ENCODE measurements at places on chromosomes 3 and 15.

DNA sequence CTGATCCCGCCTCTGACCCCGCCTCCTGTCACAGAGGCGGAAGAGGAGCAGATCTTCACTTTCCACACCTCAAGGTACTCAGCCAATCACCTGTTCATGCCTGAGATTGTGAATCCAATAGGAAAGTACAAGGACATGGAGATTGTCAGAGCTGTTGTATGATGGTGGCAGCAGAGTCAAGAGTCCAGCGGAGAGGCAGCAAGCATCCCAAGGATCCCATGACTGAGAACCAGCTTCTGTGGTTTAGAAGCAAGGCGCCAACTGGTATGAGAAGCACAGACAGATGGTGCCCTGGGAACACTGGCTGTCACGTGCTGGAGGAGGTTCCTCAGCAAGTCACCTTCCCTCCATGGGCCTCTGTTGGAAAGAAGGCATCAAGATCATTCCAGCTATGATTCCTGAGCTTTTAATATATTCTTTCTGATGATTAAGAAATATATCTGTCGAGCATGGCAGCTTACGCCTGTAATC lies 93.9 kb downstream of the CPN2 start:
- no peak for DNase-seq

GRCh38 chr3:41974223-41974622 lies 12.3 kb upstream of the ULK4 start:
- DNase-seq, result no peak

DNA sequence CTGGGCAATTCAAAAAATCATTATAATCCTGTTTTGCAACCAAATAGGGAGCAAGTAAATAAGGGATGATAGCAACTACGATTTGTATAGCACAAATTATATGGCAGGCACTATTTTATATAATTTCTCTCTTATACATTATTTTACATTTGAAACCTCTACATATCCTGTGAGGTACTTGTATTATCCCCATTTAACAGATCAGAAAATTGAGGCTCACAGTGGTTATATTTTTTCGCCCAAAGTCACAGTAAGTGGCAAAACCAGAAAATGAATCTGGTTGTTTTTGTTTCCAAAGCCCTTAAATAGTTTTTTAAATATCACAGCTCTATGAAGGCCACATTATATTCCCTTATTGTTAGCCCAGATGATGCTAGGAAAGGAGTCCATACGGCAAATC lies 74.3 kb downstream of the MLH1 start:
- DNase-seq, result no peak

DNA sequence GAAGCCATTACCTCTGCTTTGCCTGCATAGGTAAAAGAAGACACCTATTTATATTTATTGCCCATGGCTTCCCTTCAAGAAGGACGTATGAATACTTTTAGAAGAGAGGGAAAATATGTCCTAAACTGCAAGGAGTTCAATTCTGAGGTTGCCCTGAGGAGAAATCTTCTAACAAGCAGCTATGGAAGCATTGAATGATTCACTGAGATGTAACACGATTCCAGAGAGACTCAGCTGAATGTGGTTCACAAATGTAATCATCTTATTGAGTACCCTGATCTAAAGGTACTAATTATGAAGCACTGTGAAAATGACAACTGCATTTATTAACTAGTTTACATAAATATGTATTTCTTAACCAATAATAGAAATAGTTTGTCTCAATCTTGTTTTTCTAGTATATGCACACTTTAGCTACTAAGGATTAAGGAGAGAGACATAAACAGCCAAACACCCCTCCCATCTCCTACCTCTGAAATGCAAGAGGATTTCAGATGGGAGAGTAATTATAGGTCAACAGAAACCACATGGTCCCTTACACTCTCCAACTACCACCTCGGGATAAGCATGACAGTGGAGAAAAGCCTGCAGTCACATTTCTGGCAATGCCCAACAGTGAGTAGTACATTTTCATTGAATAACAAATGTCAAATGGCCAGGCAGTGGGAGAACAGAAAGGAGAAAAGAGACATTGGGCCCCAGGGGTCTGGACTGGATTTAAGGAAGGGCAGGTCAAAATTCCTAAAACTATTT lies 506.2 kb upstream of the IL12A start:
- DNase-seq, result no peak

DNA sequence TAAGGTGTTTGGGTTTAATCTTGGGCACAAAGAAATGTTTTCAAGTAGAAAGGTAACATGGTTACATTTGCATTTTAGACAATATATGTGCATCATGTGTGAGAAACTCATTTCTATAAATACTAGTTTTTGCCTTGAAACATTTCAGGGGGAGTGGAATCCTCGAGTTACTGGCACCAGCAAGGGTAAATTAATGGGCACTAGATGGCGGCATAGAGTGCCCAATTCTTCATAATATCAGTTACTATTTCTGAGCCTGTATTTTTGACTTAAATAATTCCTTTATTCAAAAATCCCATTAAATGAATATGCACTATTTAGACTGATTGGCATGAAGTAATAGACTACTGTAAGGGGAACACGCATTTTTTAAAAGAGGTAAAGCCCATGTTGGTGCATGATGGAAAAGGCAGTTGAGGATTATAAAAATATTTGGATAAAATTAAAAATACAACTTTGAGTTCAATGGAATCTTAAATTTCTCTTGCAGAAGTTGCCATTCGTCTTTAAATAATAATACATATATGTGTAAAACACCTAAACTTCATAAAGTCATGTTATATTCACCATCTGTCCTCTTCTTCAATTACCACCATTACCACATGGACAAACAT lies 106.3 kb downstream of the ZBTB20 start:
- peak; percentile 39 for DNase-seq

GRCh38 chr3:62832553-62832952 lies 42.7 kb downstream of the CADPS start:
- DNase-seq, result no peak

DNA sequence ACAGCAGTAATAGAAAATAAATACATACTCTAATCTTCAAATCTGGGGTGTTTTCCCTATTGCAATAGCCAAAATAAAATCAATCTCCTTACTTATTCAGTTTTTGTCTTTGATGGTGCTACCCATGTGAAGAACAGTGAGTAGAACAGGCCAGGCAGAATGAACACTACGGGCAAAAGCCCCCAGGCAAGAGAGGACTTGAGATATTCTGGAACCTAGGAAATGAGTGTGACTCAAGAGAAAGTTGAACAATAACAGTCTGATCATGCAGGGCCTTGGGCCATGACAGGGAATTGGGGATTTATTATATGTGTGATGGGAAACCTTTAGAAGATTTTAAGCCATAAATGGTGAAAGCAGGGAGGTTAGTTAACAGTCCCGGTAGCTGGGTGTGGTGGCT lies 14.0 kb upstream of the DUT start:
- DNase-seq, result no peak

- no peak for DNase-seq
These were observed 107.8 kb downstream of the PTPRG start for GRCh38 chr3:61669203-61669602.

DNA sequence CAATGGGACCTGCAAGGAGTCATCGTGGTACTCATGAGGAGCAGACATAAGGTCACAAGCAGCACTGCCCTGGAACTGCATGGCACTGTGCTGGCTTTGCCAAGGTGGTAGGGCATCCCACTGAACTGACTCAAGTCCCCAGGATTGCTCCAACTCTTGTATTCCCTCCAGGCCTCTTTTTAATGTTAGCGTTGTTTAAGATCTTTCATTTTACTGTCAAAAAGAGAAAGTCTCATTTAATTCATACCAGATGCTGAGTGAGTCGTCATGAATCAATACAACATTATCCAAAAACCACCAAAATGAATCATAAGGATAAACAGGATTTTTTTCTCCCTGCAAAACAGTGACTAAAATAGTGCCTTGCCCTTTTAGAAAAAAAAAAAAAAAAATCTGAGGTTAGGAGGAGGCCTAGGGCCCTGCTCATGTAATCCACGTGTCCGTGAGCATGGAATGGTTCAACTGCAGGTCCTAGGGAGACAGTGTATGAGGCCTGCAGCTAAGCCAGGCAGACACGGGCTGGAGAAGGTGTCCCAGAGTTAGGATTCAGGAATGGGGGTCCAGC lies 36.7 kb upstream of the BLM start:
- no peak for DNase-seq

GRCh38 chr3:127417709-127418559 lies 130.1 kb upstream of the PRR20G start:
- DNase-seq, result no peak

GRCh38 chr3:176807938-176808337 lies 389.3 kb downstream of the TBL1XR1 start:
- no peak for DNase-seq

- no peak for DNase-seq
These were observed 56.1 kb upstream of the GALNT15 start for GRCh38 chr3:16118396-16118795.

DNA sequence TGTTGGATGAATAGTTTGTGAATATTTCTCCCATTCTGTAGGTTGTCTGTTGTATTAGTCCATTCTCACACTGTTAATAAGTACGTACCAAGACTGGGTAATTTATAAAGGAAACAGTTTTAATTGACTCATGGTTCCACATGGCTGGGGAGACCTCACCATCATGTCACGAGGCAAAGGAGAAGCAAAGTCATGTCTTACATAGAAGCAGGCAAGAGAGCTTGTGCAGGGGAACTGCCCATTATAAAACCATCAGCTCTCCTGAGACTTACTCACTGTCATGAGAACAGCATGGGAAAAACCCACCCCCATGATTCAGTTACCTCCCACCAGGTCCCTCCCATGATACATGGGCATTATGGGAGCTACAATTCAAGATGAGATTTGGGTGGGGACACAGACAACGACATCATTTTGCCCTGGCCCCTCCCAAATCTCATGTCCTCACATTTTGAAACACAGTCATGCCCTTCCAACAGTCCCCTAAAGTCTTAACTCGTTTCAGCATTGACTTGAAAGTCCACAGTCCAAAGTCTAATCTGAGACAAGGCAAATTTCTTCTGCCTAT lies 133.2 kb downstream of the LMLN start:
- DNase-seq, result no peak

DNA sequence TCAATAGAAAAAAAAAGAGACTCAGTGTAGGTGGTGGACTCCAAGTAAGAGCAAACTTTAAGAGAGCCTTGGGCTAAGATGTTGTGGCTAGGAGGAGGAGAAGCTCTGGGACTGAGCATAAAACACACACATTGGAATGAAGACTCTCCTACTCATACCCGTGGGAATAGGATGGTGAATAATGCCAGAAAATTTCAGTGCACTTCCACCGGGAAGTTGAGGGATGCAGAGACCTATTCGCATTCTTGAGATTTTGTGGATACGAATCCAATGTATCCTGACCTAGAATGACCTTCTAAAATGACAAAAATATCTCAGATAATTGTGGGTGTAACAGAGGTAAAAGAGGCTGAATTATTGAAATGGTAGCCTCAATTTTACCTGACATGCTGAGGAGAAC lies 388.7 kb upstream of the SGO1 start:
- DNase-seq, result no peak

DNA sequence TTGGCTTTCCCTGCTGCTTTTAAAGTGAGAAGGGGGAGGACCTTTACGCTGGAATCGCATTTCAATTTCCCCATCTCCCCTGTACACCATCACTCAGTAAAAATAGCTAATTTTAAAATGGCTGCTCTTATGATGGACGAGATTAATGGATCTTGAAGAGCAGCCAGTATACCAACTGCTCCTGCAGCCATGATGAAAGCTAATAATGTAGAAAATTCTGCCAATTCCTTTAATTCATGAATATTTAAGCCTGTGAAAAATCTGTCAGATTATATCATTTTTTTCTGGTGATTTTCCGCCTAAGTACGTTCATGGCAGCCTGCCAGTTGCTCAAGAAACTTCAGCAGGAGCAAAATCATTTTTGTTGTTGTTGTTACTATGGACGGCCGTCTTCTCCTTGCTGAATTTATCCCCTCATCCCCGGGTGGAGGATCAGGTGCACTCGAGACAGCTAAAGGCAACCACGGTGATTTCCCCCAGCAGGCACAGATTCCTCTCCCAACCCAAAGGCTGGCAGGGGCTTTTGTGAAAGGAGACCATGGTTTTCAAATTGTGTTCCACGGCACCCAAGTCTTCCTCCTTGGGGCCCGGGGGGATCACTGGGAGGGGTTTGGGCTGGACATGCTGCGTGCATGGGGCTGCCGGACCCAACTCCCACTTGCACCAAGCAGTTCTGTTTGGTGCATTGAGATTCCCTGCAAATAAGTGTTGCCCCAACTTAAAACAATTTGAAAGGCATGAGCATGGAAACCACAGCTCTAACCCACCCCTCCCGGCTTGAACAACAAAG lies 289.6 kb downstream of the UACA start:
- DNase-seq, result no peak

DNA sequence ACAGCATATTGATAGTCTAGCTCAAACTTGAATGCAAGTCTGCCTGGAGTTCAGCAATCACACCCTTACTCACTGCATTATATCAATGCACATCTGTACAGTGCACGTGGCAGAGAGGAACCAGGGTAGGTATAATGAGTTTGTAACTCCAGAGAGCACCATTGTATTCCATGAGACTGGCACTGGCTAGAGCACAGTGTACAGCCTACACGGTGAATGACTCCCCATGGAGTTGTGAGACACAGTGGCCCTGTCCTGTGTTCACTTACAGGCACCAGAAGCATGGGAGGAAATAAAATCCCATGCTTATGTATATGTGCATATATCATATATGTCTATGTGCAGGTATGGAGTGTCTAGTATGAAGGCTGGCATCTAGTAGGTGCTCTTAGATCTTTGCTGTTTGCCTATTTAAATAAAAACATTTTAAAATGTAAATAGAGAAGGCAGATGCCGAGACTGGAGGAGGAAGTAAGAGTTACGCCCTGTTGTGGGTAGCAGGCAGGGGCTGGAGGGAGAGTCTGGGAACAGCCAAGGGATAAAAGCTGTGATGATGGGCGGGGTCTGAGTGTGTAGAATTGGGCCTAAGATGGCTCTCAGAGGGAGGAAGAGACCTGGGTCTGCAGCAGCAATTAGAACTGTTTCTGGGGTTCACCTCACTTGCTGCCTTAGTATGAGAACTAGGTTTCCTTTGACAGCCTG lies 360.7 kb upstream of the ICE2 start:
- DNase-seq, result no peak

DNA sequence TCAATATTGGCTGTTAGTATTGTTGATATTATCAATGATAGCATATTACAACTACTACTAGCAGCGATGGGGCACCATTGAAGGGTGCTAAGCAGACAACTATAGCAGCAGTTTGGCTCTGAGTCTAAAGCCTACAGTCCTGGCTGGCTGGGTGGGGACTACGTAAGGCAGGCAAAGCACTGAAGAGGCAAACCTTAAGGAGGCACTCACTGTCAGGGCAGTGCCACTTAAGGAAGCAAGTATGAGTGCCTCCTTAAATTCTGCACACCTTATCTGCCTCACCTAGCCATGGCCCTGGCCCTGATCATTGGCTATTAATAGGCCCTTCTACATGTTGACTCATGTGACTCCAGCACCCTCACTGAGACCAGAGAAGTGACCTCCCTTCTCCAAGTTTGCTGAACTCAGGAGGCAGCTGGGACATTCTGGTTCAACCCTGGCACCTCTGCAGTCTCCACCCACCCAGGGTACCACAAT lies 20.6 kb downstream of the CDCP1 start:
- no peak for DNase-seq

Measured in activated CD4-positive, alpha-beta T cell treated with anti-CD3 and anti-CD28 coated beads for 48 hours (primary cell).